Breast epithelium (tissue), 4 donors: ENCODE measurements at places on chromosomes 16 and 17. TPM values are rescaled to one million over a fixed set of nuclear protein-coding genes. Genes with fewer than 3 reads are reported as not detected.

DNA sequence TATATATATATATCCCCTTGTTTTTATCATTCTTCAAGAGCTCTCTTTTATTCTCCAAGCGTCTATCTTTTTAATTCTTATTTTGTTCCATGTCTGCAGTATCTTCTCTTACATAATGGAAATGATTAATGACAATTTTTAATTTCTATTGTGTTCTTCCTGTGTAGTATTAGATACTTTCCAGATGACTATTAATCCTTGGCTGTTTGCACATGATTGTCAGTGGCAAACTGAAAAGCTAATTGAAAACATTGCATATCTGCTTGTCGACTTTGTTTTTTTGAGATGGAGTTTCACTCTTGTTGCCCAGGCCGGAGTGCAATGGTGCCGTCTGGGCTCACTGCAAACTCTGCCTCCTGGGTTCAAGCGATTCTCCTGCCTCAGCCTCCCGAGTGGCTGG lies 124.7 kb downstream of the BCAS3 start:
- H3K27ac ChIP-seq, result no peak overlapping the region
- H3K36me3 ChIP-seq, result no peaks in the 10 kb centered on the region

ANKRD40 gene
- 68.6 TPM for total RNA-seq

DNA sequence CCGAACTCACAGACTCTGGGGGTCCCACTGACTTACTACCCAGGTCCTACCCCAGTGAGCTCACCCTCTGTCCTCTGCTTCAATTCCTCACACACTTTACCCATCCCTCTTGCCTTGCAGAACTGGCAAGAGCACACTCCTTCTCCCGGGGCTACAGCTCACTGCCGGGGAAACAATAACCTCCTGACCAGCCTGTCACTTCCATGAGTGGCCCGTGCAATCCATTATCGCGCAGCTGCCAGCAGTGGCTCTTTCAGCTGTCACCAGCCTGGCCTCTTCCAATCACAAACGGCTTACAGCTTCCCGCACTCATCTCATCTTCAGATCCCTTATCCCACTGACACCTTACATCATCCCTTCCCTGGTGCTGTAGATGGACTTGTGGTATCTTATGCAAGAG lies 79.5 kb downstream of the CPPED1 start:
- H3K27ac ChIP-seq, result no peak overlapping the region
- no peaks in the 10 kb centered on the region for H3K36me3 ChIP-seq
- no peaks in the 10 kb centered on the region for H3K27me3 ChIP-seq
- H3K4me1 ChIP-seq, result no peaks in the 10 kb centered on the region

CHST4 gene
- total RNA-seq, result 0.59 TPM

DNA sequence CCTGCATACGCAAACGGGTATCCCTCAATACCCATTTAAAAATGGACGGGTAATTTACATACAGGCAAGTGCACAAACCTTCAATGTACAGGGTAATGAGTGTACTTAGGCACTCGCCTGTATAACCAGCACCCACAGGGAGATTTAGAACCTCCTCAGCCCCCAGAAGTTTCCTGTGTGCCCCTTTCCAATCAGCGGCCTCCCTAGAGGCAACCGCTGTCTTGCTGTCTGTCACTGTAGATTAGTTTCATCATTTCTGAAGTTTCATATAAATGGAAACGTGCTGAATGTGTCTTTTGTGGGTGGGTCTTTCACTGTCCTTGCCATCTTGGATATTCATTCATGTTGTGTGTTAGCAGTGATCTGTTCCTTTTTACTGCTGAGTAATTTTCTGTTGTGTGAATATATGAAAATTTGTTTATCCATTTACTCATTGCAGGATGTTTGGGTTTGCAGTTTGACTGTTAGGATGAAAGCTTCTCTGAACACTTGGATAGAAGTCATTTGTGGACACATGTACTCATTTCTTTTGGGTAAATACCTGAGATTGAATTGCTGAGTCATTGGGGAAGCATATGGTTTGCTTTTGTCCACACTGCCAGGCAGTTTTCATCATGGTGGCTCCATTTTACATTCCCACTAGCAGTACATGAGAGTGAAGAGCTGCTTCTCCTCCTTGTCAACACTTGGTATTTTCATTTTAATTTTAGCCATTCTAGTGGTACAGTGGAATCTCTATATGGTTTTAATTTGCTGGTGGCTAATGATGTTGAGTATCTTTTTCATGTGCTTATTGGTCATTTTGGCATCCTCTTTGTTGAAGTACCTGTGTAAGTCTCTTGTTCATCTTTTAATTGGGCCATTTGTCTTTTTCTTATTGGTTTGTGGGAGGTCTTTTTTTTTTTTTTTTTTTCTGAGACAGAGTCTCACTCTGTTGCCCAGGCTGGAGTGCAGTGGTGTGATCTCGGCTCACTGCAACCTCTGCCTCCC lies 2.1 kb upstream of the ADCY7 start:
- no peaks in the 10 kb centered on the region for H3K27me3 ChIP-seq
- no peaks in the 10 kb centered on the region for H3K4me1 ChIP-seq

DNA sequence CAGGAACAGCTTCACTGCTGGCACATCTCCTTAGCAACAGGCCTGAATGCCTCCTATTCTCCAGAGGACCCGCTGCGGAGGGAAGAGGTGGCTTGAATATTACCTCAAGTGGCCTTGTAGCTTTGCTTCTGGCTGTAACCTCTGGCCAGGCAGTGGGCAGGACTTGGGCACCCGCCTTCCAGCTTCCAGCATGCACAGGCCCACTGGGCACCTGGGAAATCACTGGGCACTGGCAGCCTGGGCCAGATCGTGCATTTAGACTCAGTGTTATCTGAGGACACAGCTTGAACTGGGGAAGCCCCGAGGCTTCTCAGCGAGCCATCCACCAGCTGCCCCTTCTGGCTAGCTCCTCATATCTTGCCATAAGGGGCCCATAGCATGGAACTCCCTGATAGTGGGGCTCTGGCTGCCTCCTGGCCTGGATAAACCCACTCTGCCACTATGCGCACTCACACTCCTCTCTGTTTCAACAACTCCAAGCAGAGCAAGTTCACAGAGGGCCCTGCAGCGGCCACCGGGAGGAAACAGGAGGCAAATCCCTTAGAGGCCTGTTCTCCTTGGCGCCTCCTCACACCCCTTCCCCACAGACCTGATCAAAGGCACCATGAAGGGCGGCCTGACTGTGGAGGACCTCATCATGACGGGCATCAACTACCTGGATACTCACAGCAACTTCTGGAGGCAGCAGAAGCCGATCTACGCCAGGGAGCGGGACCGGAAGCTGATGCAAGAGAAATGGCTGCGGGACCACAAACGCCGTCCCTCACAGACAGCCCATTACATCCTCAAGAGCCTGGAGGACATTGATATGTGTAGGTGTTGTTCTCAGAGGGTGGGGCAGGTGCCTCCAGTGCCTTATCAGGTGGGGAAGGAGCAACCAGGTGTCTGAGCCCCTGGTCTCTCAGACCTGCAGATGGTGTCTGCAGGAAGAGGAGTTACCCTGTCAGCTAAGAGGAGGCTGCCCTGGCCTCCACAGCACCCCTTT lies 7.8 kb downstream of the ODAD4 start:
- no peaks in the 10 kb centered on the region for H3K4me1 ChIP-seq
- no peaks in the 10 kb centered on the region for H3K36me3 ChIP-seq
- H3K4me3 ChIP-seq, result no peak overlapping the region
- H3K27ac ChIP-seq, result no peak overlapping the region

GRCh38 chr17:59470624-59471297 lies 94.6 kb upstream of the DHX40 start:
- H3K4me3 ChIP-seq, result no peak overlapping the region
- H3K36me3 ChIP-seq, result no peaks in the 10 kb centered on the region
- H3K27me3 ChIP-seq, result no peaks in the 10 kb centered on the region

- H3K4me3 ChIP-seq, result no peak overlapping the region
- no peaks in the 10 kb centered on the region for H3K4me1 ChIP-seq
- no peak for DNase-seq
- H3K27ac ChIP-seq, result no peak overlapping the region
- no peaks in the 10 kb centered on the region for H3K27me3 ChIP-seq
Measured at GRCh38 chr16:78130950-78131349, 31.5 kb downstream of the WWOX start.

GRCh38 chr16:68488554-68488953 lies 40.2 kb upstream of the SMPD3 start:
- no peak for DNase-seq
- H3K4me1 ChIP-seq, result no peaks in the 10 kb centered on the region
- no peaks in the 10 kb centered on the region for H3K36me3 ChIP-seq
- no peak overlapping the region for H3K27ac ChIP-seq
- no peak overlapping the region for H3K4me3 ChIP-seq

ITGAX gene
- 3.6 TPM for total RNA-seq

GRAP gene
- total RNA-seq, result 9.8 TPM

DNA sequence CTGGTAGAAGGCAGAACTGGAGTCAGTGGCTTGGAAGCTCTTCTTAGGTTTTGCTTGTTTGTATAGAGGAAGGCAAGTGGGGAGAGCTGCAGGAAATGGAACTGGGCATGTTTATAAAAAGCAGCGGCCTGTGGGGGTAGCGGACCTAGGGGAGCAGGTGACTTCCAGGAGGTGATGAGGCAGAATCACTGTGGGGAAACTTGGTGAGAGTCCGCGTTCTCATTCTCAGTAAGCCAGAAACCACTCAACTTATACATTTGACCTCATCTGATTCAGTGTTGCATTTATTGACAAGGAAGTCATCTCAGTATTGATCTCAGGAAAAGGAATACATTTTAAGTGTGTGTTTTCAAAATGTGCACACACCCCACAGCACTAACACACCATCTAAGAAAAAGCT lies 299.8 kb downstream of the CNTNAP4 start:
- no peaks in the 10 kb centered on the region for H3K4me1 ChIP-seq
- H3K27ac ChIP-seq, result no peak overlapping the region
- DNase-seq, result no peak
- no peaks in the 10 kb centered on the region for H3K36me3 ChIP-seq
- no peak overlapping the region for H3K4me3 ChIP-seq
- no peaks in the 10 kb centered on the region for H3K27me3 ChIP-seq

ZG16 gene
- total RNA-seq, result not detected

DNA sequence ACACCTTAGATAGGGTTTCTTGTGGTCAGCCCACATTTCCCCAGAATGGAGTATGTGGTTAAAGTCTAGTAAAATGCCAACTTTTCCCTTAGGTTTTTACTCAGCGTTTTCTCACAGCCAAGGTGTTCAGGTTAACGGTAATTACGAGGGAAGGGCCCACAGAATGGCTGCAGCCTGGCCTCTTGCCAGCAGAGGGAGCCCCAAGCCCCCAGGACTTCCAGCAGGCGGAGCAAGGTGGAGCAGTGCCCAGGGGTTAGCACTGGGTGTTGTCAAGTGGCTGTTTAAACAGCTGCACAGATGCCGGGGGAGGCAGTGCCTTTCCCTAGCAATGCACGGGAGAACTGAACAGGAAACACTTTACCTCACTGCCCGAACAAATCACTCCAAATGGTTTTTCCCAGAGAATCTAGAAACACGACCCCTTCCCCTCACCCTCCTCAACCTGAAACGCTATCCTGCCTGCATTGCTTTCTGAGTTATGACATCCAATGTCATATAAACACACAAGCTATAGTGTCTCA lies 6.6 kb downstream of the PHB1 start:
- H3K27ac ChIP-seq, result no peak overlapping the region
- no peak overlapping the region for H3K4me3 ChIP-seq
- H3K4me1 ChIP-seq, result peaks cover 5% of the 10 kb centered on the region
- peak; percentile 57 for DNase-seq

RAB26 gene
- total RNA-seq, result not detected

PDILT gene
- not detected for total RNA-seq

GRCh38 chr17:73304971-73305812 lies 6.6 kb downstream of the CDC42EP4 start:
- no peaks in the 10 kb centered on the region for H3K36me3 ChIP-seq
- no peaks in the 10 kb centered on the region for H3K27me3 ChIP-seq
- no peak for DNase-seq
- peak overlapping the region; percentile 99 for H3K27ac ChIP-seq
- H3K4me3 ChIP-seq, result peak overlapping the region; percentile 68

- H3K4me3 ChIP-seq, result peak overlapping the region; percentile 72
- no peaks in the 10 kb centered on the region for H3K36me3 ChIP-seq
- peaks cover 9% of the 10 kb centered on the region for H3K4me1 ChIP-seq
- H3K27ac ChIP-seq, result peak overlapping the region; percentile 93
- no peaks in the 10 kb centered on the region for H3K27me3 ChIP-seq
Measured at GRCh38 chr17:41666237-41666641, 22.4 kb upstream of the EIF1 start.

CDH8 gene
- not detected for total RNA-seq

- no peak for DNase-seq
- H3K4me3 ChIP-seq, result no peak overlapping the region
- H3K27ac ChIP-seq, result no peak overlapping the region
- H3K4me1 ChIP-seq, result peaks cover 5% of the 10 kb centered on the region
- no peaks in the 10 kb centered on the region for H3K36me3 ChIP-seq
- no peaks in the 10 kb centered on the region for H3K27me3 ChIP-seq
Measured at GRCh38 chr17:74871356-74872076, 1.3 kb downstream of the FDXR start.

DNA sequence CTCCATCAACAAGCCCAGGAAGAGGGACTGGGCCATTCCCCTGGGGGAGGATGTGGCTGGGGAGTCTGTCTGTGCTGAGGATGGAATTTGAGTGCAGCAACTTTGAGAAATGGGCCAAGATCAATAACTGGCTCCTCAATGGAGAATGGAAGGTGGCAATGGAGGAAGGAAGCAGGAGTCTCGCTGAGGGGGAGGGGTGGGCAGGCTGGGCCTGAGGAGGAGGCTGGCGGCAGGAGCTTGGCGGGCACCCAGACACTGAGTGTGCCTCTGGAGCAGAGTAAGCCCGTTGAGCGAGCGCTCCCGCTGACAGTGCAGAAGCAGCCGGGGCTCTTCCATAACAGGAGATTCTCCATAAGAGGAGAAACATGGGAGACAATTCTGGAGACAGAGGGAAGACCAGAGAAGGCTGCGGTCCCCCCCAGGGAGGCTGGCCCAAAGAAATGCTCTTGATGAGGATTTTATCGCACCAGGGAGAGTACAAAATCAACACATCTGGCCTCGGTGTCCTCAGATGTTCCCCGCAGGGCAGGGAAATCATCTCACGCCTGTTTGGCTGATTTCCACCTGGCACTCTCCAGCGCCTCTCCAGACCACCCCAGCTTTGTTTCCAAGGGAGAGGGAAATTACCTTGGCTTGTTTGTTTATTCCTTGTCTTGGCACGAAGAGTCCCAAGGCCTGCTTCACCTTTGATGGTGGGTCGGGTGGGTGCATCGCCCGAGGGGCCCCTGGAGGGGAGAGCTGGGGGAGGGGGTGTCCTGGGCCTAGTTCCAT lies 2.8 kb upstream of the MMP15 start:
- H3K4me1 ChIP-seq, result peaks cover 11% of the 10 kb centered on the region
- no peak overlapping the region for H3K4me3 ChIP-seq
- peak overlapping the region; percentile 32 for H3K27ac ChIP-seq
- no peaks in the 10 kb centered on the region for H3K36me3 ChIP-seq
- peak; percentile 47 for DNase-seq

DNA sequence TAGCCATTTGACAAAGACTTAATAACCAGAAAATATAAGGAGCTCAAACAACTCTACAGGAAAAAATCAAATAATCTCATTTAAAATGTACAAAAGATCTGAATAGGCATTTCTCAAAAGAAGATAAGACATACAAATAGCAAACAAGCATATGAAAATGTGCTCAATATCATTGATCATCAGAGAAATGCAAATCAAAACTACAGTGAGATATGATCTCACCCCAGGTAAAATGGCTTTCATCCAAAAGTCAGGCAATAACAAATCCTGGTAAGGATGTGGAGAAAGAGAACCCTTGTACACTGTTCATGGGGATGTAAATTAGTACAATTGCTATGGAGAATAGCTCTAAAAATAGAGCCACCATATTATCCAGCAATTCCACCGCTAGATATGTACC lies 43.1 kb downstream of the HSD17B2 start:
- DNase-seq, result no peak
- no peaks in the 10 kb centered on the region for H3K27me3 ChIP-seq
- H3K4me3 ChIP-seq, result no peak overlapping the region
- no peak overlapping the region for H3K27ac ChIP-seq

NR1D1 gene
- total RNA-seq, result 9.2 TPM
